ENCODE measurements at places on chromosomes 1 and 21.
A peak's percentile ranks its signal among the peaks of the same experiment; 100 is the strongest.

- DNase-seq, result no peak
Observed at GRCh38 chr1:177783051-177783450, 186.8 kb downstream of the SEC16B start.

DNA sequence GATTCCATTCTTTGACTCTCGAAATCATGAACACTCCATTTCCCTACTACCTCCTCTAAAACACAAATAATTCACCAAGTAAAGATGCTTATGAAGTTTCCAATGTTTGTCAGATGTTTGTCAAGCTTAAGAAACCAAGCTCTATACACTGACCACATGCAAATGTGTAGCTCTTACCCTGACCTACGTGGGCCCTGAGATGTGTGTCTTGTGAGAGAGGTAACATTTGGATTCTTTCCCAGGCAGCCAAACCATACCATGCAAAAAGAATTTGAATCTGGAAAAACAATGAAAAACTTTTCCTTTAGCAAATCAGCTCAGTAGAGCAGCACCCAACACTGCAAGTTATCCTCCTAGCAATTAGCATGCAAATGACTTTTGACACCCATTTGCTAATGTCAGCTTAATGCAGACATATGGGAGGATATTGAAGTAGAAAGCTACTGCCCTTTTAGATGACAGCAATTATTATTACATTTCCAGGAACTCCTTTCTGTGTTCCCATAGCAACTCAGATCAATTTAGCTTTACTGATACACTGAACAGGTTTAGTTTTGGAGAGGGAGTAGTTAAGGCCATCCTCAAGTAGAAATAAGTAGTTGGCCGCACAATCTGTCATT, 83.2 kb upstream of the RGS4 start:
- no peak for DNase-seq

DNA sequence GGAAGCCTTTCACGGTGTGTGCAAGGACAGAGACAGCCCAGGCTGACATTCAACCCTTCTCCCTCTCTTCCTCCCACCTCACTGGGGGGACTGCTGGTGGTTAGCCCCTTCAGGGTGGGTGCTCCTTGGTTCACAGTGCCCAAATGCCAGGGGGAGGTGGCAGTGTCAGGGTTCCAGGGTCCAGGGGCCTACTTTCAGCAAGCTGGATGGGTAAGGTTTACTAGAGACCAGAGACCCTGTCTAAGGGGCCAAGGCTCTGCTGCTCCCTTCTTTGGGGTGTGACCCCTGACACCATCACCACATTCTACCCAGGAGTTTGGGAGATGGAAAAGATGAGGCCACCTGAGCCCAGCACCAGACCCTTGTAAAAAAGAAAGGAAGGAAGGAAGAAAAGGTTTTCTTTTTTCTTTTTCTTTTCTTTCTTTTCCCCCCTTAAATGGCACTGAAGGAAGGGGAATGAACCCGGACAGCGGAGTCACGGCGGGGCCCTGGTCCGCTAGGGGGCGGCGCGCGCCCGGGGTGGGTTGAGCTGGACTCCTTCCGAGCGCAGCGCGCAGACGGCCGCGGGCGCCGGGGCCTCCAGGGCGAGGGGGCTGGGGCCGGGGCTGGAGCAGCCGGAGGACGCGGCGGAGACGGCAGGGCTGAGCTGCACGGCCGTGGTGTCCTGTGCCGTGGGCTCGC, 18.8 kb downstream of the KNCN start:
- peak; percentile 88 for DNase-seq

GRCh38 chr1:178932552-178932906, 61.7 kb upstream of the ANGPTL1 start:
- DNase-seq, result no peak

DNA sequence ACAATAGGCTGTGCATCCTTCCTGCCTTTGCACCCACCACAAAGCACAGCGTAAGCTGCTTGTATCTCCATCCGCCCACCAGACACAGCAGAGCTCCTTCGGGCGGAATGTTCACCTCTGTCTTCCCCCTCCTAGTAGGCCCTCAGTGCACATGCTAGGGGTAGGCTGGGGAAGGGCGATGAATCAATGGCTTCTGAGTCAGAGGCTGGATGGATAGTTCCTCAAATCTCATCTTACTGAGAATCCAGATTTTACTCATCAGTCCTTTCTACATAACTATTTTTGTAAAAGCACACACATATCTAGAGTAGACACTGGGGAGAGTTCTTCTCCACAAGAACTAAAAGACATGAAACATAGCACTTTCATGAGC, 73.8 kb downstream of the BCAR3 start:
- no peak for DNase-seq

- DNase-seq, result no peak
Observed at GRCh38 chr21:42429856-42430255, 26.2 kb downstream of the UBASH3A start.

DNA sequence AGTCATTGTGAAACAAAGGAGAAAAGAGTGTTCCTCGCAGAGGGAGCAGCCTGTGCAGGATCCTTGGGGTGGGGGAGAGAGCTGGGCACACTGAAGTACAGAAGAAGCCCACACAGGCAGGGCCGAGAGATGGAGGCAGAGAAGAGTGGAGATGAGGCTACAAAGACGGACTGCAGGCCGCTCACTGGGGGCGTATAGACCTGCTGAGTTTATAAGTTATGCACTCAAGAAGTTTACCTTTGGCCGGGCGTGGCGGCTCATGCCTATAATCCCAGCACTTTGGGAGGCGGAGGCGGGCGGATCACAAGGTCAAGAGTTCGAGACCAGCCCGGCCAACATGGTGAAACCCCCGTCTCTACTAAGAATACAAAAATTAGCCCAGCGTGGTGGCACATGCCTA, 7.6 kb upstream of the SLAMF9 start:
- no peak for DNase-seq

- DNase-seq, result no peak
Observed at GRCh38 chr1:223678841-223679240, 13.3 kb upstream of the CAPN8 start.

GRCh38 chr1:238653693-238654321, 732.6 kb upstream of the CHRM3 start:
- DNase-seq, result no peak

DNA sequence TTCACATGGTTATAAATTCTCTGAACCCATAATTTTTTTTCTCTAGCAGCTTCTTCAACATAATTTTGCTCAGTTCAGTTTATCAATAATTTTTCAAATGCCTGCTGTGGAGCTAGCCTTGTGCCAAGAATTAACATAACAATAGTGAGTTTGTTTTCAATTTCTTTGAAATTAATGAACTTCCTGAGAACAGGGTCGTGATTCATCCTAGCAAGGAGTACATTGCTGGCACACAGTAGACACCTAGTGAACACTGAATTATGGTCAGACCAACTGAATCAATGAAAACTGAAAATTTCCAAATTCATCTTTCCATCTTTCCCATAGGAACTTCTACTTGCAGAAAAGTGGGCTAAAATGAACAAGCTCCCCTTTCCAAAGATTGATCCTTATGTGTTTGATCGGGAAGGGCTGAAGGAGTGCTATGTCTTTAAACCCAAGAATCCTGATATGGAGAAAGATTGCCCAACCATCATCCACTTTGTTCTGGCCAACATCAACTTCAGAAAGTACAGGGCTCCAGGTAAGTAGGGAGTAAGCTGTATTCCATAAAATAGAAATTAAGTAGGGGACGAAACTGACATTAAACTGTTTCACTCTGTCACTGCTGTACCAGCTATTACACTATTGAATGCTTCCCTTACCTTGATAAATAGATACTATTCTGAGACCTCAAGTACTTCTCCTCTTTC, 148.7 kb downstream of the PLA2G4A start:
- DNase-seq, result no peak

DNA sequence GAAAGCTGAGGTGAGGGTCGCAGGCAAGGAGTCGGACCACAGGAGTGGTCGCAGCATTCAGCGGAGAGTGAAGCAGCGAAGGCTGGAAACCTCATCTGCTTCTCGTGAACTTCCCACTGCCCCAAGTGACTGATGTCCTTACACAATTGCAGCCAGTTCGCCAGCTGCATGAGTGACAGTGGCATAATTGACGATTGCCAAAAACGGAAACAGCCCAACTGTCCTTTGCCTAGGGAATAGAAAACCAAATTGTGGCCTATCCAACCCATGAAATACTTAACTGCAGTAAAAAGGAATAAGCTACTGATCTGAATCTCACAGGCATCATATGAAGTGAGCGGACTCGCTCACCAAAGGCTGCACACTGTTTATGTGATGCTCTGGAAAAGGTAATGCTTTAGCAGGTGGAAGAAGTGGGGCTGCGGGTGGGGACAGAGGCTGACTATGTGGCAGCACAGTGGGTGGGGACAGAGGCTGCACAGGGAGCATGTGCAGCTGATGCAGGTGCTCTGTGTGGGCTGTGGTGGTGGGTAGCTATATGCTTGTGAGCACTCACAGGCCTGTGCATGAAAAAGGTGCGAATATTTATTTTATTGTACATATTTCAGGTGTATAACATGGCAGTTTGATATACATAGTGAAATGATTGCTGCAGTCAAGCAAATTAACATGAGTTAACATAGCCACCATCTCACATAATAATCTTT, 4.2 kb upstream of the NLRP3 start:
- no peak for DNase-seq

- no peak for DNase-seq
Observed at GRCh38 chr1:66490816-66491215, 43.1 kb upstream of the SGIP1 start.

- no peak for DNase-seq
Observed at GRCh38 chr1:1309251-1310108, 1.1 kb downstream of the PUSL1 start.

GRCh38 chr1:9315411-9316079, 22.9 kb downstream of the SPSB1 start:
- DNase-seq, result peak; percentile 55

GRCh38 chr1:58318157-58319005, 228.1 kb downstream of the OMA1 start:
- peak; percentile 29 for DNase-seq

- DNase-seq, result no peak
Observed at GRCh38 chr21:15703932-15704331, 25.9 kb upstream of the USP25 start.
